ENCODE measurements at places on chromosomes 1 and 21.

DNA sequence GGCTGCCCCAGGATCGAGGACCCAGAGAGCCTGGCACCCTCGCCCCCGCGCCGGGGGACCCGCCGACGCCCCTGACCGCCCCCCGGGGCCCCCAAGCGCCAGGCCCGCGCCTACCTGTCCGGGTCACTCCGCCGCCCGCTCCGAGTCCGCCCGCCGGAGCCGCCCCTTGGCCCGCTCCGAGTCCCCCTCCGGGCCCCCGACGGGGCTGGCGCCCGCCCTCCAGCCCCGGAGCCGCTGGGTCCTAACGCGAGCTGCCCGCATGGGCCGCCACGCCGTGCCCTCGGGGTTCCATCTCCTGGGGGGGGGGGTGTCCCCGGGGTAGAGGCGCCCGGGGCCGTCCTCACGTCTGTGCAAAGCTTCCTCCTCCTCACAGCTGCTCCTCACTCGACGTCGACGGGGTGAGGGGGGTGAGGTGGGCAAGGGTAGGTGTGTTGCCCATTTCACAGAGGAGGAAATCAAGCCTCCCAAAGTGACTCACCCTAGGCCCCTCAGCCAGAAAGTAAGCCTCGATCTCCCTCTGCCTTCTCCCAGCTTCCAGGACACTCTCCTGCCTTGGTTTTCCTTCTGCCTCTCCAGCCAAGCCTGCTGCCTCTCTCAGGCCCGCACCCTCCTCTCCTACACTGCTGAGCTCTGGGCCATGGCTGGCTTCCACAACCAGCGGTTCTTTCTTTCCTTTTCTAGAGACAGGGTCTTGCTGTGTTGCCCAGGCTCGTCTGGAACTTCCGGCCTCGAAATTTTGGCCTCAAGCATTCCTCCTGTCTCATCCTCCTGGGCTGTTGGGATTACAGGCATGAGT is at the start of gene MFAP2:
Gene MFAP2 (minus strand): TSS at position 148 of the 796 bp plus-strand sequence. CDS start 2,347 bp downstream, outside the sequence.
- DNase-seq = no peak

DNA sequence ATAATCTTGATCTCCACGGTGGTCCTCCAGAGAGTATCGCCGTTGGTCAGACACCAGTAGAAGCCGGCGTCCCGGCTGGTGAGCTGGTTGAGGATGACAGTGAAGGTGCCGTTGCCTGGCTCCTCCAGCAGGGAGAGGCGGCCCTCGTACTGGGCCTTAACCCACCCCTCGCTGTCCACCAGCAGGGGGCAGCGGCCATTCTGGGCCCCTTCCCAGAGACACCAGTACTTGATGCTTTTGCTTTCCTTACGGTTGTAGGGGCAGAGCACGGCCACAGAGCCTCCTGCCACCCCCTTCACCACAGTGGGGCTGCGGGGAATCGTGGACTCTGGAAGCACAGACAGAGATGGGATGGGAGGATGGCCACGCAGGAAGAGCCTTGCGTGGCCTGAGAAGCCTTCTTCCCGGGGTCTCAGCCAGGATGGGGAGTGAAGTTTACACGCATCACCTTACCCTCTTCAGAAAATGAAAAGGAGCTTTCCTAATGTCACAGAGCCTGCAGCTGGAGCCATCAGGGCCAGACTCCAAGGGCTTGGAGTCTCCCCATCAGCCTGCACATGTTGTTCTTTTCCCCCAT is 10.7 kb downstream of the PIGR start:
- no peak for DNase-seq

DNA sequence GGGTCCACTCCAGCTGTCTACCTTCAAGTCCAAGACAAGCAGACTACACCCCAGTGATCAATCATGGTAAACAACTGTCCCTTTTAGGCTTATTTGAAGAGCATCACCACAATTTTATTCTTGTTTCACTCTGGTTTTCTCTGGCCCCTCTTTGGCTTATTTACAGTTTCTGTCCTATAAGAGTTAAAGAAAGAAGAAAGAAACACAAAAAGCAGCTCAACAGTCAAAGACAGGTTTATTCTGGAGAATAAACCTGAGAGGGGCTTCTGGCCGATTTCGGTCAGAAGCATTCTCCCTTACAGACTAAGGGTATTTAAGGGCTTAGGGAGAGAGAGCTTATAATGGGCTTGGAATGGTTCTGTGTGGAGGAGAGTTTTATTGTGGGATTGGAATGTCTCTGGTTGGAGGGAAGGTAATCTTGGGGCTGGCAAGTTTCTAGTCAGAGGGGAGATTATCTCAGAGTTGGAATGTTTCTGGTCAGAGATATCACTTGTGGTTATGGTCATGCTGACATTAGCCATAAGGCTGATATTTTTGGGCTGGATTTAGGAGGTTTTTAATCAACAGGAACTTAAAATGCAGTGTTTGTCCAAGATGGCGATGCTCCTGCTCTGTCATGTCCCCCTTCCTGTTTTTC is 161.0 kb downstream of the URB2 start:
- DNase-seq = no peak

- no peak for DNase-seq
These were observed 317 bp downstream of the SPAG17 start for GRCh38 chr1:118184739-118185083.

DNA sequence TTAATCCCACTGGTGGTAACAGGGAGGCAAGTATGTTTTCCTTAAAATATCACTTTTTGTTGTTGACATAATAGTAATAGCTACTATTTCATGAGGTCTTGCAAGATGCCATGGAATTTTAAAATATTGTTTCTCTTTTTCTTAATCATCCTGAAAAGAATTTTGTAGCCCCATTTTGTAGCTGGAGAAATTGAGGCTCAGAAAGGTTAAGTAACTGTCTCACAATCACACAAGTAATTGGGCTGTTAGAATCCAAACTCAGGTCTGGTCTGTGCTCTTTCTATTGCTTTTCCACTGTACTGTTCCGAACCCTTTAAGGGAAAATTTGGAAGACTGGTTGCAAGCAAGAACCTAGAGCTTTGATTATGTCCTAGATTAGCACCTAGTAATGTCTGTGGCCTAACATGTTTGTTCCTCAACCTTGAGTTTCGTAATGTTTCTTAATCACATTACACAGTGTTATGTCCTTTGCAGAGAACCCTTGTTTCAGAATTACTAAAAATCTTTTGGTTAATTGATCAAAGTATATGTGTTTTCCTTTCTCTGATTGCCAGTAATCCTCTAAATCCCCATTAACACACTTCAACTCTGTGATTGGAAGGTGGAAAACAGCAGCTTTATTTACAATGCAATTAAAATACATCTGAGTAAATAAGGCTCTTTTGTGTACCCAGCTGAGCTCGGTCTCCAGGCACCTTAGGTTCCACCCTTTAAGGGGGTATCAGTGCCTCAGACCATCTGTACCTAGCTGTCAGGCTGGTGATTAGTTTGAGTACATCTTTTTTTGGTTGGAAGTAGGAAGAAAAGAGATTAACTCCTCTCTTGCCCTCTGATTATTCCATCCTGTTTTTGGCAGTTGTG is 10.4 kb downstream of the LRRC42 start:
- no peak for DNase-seq

DNA sequence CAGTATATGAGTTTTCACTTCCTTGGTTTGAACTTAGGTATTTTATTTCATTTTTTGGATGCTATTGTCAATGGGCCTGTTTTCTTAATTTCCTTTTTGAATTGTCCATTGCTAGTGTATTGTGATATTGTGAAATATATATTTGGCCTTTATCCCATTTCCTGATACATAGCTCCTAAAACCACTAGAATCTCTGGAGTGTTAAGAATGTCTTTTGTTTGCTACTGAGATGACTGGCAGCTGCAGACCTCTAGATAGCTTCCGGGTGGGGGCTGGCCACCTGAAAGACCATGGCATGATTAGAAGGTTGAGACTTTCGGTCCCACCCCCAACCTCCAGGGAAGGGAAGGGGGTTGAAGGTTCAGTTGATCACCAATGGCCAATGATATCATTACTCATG is 245.4 kb downstream of the KCNJ6 start:
- no peak for DNase-seq

DNA sequence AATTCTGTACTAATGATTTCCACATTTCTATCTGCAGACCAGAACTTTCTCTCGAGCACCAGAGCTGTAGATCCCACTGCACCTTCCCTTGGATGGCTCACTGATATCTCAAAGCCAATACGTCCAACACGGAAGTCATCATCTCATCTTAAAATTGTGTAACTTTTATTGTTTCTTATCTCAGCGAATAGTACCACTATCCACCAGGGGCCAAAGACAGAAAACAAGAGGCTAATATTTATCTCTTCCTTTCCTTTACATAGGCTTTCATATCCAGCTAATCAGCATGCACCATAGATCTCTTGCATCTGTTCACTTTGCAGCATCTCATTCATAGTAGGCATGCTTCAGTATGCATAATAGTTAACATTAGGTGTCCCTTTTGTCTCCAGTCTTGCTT is 303.6 kb downstream of the PTPRC start:
- DNase-seq = no peak

GRCh38 chr1:48194801-48195200 is 27.7 kb upstream of the SLC5A9 start:
- DNase-seq = no peak

GRCh38 chr21:35051287-35051818 is 2.3 kb upstream of the RUNX1 start:
- peak; percentile 42 for DNase-seq

DNA sequence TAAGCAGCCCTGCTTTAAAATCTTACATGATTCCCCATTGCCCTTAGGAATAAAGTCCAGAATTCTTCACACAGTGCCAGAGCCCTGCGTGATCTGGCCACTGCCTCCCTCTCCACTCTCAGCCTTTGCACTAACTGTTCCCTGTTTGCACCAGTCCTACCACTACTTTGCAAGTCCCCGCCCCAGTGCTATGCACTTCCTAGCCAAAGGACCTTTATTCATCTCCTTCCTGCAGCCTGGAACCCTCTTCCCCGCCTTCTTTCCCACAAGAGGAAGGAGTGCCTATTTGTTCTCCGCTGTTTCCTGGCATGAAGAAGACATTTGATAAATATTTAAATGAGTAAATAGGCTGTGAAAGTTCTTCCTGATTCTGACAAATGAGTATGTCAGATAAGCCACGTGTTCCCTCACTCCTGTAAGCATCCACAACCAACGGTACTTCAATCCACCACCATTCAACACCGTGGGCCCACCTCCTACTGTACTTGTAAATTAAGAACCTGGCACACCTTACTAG is 23.9 kb downstream of the CAPN8 start:
- DNase-seq = no peak

GRCh38 chr21:16205527-16205926 is 475.7 kb downstream of the USP25 start:
- no peak for DNase-seq

DNA sequence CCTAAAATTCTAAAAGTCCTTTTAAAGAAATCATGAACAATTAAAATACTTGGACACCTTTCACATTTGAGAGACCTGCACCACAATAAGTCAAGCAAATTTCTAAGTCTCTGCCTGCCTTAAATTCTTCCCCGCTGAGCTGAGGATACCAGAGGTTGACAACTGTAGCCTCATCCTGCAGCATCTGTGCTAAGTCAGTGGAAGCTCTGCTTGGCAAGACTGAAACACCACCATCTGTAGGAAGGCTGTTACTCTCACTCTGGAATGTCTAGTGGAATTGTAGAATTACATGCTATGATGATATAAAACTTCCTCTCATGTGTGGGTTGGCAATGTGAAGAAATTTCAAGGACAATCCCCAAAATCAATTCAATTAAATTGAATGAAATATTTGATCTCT is 1756.5 kb downstream of the NCAM2 start:
- no peak for DNase-seq

DNA sequence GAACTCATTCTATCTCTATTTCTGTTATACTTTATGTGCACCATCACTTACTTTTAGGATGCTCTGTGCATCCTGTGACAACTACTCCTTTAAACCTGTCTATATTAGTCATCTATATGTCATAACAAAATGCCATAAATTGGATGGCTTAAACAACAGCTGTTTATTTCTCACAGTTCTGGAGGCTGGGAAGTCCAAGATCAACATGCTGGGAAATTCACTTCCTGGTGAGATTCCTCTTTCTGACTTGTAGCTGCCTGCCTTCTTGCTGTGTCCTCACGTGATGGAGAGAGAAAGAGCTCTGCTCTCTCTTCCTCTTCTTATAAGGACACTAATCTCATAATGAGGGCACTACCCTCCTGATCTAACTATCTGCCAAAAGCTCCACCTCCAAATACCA is 62.3 kb upstream of the RCOR3 start:
- DNase-seq = no peak

DNA sequence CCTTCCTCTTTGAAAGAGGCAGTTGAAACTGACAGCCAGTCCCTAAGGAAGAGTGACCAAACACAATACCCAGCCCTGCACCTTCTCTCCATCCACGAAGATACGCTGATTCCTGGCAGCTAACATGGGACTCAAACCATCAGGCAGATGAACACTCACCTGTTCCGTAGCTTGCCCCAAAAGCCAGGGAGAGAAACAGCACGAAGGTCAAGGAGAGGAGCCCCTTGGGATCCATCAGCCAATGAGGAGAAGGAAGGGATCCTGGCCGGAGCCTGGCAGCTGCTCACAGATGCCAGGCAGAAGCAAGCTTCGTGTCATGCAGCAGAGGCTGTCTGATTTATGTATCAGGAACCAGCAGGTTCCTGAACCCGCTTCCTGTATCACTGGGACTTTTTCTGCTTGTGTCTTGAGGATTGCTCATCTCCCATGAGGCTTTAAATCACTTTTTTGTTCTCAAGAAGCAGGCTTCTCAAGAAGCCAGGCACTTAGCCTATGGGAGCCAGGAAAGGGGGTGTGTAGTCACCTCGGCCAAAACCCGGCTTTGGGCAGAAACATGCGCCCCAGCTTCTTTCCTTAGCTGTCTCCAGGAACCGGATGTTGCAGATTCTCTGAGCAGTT is at the start of gene SLAMF1:
Gene SLAMF1 (minus strand): TSS at position 334 of the 618 bp plus-strand sequence. CDS start 99 bp downstream, at position 235.
- DNase-seq = no peak

DNA sequence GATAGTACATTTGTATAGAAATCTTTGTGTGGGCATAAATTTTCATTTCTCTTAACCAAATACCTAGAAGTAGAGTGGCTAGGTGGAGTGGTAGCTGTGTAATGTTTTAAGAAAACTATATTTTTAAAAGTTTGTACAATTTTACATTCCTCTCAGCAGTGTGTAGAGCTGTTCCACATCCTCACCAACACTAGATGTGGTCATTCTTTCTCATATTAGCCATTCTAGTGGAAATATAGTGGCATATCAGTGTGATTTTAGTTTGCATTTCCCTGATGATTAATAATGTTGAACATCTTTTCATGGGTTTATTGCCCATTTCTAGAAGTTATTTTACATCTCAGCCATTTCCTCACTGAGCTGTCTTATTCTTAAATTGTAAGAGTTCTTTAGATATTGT is 65.5 kb downstream of the ITSN1 start:
- no peak for DNase-seq

- no peak for DNase-seq
These were observed 2.2 kb downstream of the SOX13 start for GRCh38 chr1:204075139-204075521.
